HS-27A (cell line): ENCODE measurements at places on chromosomes 11 and 22.

DNA sequence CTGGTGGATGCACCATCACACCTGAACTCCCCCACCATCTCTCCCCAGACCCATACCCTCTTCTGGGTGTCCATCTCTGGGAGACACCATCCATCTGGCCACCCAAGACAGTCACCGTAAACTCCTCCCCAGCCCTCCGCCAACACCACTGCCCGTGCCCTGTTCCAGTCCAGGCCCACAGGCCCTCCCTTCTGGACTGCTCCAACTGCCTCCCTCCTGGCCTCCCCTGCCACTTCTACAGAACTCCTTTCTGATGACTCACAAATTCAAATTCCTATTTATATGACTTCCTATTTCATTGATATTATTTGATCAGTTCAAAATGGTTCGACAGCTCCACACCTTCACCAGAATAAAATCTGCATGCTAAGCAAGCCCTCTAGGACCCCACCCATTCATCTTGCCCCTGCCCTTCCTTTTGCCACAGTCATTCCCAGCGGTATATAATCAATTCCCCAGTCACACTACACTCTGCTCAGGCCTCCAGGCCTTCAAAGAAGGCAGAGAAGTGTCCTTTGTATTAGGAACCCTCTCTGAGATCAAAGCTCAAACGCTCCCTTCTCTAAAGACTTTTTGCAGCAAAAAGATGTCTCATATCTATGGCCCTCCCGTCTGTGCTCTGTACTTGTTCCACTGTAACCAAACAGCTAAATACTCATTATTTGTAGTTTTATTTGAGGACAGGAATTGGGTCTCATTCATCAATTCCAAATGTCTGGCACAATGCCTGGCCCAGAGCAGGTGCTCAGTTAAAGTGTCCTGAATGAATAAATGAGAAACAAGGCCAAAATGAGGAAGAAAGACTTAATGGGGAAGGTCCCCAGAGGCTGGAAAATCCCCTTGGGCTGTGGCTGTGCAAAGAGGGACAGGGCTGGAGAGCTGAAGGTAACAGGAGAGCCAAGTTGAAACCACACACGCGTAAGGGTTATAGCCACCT is 29.0 kb downstream of the MYH9 start:
- no peak for DNase-seq

- no peak for DNase-seq
Observed at GRCh38 chr11:13776134-13776815, 107.8 kb downstream of the FAR1 start.

DNA sequence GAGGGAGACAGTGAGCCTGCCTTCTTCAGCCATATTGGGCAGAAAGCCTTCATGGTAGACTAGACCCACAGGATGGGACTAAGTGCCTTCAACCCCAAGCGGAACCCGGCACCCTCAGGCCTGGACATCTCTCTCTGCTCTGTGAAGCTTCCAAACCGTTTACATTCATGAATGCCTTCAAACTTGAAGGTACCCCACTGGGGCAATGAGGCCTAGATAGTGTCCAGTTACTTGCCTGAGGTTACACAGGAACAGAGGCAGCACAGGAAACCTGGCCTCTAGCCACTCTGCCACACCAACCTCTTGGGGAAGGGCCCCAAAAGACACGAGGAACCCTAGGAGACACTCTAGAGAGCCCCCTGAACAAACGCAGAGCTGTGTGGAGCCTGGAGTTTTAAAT is 14.5 kb upstream of the CYP2R1 start:
- no peak for DNase-seq

GRCh38 chr11:100459811-100460210 is 227.3 kb upstream of the ARHGAP42 start:
- no peak for DNase-seq

GRCh38 chr11:4924239-4924638 is at the start of gene OR51G1:
Gene OR51G1, minus strand, starts transcription at chr11:4924339. Its CDS starts 0 bp downstream, at chr11:4924339.
- no peak for DNase-seq

- DNase-seq, result no peak
Observed at GRCh38 chr11:60950024-60950423, 2.0 kb downstream of the SLC15A3 start.

- no peak for DNase-seq
Observed at GRCh38 chr22:17359501-17359900, 9.8 kb upstream of the CECR2 start.

- no peak for DNase-seq
Observed at GRCh38 chr11:18492888-18493287, 33.9 kb downstream of the TSG101 start.

DNA sequence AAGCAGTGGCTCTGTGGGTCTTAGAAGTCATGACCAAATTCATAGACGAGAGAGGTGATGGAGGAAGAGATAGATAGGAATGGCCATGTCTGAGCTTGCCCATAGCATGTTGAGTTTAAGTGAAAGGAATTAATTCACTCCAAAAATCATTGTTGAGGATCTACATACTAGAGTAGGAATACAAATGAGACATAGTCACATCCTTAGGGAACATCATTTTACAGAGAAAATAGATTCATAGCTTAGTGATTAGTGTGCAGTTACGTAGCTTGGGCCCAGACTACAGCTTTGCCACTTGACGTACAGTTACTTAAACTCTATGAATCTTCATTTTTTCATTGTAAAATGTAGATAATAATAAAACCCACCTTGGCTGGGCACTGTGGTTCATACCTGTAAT is 21.4 kb upstream of the BMAL1 start:
- DNase-seq, result no peak

- DNase-seq, result no peak
Observed at GRCh38 chr11:44865866-44866272, 84.8 kb downstream of the TP53I11 start.

DNA sequence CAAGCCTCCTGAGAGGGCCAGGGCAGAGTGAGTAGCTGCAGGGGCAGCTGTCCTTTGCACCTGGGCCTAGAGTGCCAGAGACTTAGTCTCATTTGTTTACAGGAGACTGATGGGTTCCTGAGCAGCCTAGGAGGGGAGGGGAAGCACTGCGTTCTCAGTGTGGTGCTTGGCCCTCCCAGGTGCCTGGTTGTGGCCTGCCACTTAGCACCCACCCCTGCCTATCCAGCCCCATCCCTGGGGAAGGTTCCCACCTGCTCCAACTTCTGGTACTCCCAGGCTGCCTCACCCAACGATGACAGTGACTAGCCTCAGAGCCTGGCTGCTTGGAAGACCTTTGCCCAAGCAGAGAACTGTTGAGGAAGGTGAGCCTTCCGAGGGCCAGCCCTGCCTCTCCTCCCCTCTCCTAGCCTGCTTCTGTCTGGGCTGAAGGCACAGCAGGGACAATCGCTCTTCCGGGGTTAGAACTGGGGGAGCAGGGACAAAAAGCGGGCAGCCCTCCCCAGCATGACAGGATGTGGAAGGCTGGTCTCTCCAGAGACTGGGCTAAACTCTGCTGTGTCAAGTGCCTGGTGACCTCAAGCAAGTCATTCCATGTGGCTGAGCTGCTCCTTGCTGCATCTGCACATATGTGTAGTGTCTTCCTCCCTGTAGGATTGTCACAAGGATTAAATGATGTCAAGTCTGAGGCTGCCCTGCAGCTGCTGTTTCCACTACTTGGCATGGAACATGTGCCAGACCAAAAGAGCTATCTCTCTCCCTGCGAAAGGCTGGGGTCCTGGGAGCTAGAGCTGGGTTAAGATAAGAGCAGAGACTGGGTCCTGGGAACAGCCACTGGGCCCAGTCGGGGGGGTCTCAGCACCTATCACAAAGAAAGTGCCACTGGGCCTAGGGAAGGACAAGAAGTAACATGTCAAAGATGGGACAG is 9.9 kb downstream of the KCNQ1OT1 start:
- no peak for DNase-seq

DNA sequence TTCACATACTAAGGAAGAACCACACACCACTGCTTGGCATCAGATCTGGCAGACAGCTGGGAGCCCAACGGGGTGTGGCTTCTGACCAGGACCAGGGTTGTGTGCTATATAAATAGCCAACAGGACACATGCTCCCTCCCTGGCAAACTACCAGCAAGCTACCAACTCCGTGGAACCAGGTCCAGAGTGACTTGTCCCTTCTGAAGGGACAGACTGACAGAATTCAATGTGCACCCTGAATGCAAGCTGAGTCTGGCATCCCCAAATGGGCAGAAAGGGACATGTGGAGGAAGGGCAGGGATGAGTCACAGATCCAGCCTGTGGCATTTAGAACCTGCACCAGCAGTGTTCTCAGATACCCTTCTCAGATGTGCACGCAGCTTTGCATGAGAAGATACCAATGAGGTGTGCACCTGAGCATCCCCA is 92.9 kb downstream of the MICAL3 start:
- no peak for DNase-seq

DNA sequence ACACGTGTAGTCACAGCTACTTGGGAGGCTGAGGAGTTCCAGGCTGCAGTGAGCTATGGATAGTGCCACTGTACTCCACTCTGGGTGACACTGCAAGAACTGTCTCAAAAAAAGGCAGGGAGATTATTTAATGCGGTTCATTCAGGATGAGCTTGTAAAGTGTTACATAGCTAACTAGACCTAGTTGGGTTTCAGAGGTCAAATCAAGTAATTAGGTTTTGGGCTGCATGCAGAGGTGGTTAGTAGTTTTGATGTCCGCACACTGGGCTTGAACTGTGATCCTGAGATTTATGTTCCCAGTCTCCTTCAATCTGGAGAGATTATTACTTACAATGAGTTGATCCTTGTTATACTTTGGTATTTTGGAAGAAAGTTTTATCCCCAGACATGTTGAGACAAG is 2.1 kb upstream of the RBM4 start:
- no peak for DNase-seq

- peak; percentile 69 for DNase-seq
Observed at GRCh38 chr11:7892840-7893254, 38.2 kb downstream of the OR10A6 start.

DNA sequence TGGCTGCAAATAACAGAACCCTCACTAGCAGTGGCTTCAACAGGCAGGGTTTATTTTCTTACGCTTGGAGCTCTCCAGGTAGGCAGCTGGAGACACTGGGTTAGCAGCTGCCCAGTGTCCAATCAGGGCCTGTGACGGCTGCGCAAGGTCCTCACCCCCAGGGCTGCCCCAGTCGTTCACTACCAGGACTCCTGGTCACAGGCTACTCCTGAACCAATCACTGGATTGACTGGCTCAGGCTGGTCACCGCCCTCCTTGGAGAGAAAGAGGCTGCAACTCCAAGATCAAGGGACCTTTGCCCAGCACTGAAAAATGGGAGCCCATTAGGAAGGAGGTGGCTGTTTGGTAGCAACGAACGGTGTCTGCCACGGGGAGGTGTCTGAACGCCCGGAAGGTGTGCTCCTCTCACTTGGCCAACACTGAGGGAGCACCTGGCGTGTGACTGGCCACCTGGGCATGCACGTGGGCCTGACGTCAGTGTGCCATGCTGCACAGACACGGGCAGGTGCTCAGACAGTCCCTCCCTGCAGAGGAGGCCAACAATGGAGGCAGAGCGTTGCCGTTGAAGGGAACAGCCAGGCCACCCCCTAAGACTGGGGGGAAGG is 5.1 kb downstream of the ARSA start:
- DNase-seq, result no peak

GRCh38 chr11:20597680-20598484 is 1.5 kb upstream of the SLC6A5 start:
- no peak for DNase-seq

GRCh38 chr22:30182815-30183214 is 63.7 kb downstream of the LIF start:
- DNase-seq, result no peak

DNA sequence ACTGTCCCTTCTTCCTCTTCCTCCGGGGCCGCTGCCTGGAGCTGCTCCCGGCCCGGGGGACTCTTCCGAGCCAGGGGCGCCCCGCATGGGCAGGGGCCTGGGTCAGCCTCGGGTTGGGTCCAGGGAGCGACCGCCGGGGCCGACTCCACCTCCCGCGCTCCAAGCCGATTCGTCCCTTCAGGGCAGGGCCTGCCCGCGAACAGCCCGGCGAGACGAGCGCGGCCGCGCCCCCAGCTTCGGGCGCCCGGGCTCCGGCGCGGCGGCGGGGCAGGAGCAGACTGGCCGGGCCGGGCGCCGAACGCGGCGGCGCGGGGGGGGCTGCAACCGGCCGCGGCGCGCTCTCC is at the start of gene LARGE1:
Gene LARGE1 (minus strand): TSS at position 280 of the 344 bp plus-strand sequence.
- DNase-seq, result no peak

GRCh38 chr11:15471895-15472799 is 357.4 kb downstream of the INSC start:
- no peak for DNase-seq

DNA sequence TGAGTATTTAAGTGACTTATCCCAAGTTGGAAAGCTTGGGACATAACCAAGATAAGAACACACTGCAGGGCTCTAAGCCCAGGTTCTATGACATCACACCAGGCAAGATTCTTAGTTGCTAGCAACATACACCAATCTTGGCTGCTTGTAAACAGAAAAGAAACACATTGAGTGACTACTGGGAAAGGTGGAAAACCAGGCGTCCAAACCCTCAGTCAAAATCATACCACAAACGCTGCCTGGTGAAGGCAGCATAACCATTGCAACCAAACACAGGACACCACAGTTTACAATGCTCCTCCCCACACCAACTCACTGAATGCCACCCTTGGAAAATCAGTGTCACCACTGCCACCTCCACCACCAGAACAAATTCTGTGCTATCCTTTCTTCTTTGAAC is 379.9 kb downstream of the TTC28 start:
- DNase-seq, result no peak

- DNase-seq, result no peak
Observed at GRCh38 chr11:64752175-64752970, 7.4 kb downstream of the PYGM start.

- DNase-seq, result no peak
Observed at GRCh38 chr11:12461516-12461915, 84.1 kb downstream of the PARVA start.

- no peak for DNase-seq
Observed at GRCh38 chr11:125263268-125263790, 98.8 kb downstream of the PKNOX2 start.

GRCh38 chr11:93589347-93589746 is 46.2 kb upstream of the SMCO4 start:
- DNase-seq, result no peak

- DNase-seq, result no peak
Observed at GRCh38 chr22:49368221-49368975, 459.3 kb downstream of the BRD1 start.

- DNase-seq, result no peak
Observed at GRCh38 chr11:67600324-67601029, 6.3 kb upstream of the NDUFV1 start.

DNA sequence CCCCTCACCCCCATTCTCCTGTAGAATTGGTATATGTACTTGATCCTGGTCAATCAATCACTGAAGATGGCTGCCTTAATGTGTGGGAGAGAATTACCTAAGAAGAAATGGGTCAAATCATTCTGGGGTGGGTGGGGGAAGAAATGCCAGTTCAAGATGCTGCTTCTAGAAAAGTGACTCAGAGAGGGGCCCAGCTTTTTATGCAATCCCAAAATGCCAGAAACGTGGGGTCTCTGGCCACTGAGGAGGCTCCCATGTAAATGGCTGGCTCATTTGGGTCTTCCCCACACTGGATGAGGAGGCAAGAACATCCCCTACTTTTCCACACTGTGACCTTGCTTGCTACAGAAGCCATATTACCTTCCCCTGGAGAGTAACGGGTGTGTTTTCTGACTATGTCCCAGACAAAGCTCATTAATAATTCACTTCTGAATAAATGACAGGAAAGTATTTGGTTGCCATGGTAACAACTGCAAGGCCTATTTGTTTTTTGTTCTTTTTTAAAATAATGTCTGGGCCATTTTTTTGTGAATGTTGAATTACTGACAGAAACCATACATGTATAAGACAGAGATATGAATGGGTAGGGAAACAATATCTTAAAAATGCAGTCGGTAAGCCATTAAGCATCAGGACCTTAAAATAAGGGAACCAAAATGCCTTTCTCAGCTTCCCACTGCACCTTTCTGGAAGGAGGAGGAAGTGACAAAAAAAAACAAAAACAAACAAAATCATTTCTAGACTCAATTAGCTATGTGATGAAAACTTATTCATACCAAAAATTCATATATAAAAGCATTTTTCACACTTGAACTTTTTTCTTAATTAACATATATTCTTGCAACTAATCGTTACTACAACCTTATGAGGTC is 32.0 kb downstream of the SLC1A2 start:
- no peak for DNase-seq
